ENCODE measurements at places on chromosomes 16 and 17. TPM values are rescaled to one million over a fixed set of nuclear protein-coding genes. Genes with fewer than 3 reads are reported as not detected.
A peak's percentile ranks its signal among the peaks of the same experiment; 100 is the strongest.

Gene ARHGAP44
- not detected for total RNA-seq

Gene C17orf50
- total RNA-seq: not detected

- no peak for DNase-seq
Observed at GRCh38 chr16:70496513-70496912, 26.8 kb downstream of the COG4 start.

DNA sequence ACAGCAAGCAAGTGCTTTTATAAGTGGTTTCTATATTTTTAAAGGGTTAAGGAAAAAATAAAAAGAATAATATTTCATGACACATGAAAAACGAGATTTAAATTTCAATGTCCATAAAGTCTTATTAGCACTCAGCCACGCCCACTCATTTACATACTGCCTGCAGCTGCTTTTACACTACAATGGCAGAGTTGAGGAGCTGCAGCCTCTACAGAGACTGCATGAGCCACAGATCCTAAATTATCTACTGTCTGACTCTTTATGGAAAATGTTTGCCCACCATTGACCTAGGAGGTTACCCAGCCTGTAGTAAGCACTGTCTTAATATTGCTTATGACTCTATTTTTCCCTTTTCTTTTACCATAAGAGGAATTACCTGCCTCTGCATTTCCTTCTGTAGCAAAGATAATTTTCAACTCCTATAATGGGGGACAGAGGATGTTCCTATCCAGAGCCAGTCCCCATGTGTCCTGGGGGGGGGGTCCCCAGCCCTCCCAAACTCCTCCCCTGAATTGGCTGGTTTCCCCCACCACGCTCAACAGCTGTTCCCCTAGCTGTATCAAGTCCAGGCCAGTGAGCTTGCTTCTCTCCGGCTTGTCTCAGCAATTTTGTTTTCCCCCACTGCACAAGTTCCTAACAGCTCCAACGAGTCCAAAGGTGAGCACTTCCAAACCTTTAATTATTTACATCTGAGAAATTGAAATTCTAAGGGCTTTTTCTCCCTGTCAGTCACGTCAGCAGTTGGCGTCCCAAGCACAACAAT is 139.4 kb upstream of the ERCC4 start:
- no peak for DNase-seq

- no peak for DNase-seq
Observed at GRCh38 chr17:44353672-44354331, 8.7 kb downstream of the GRN start.

GRCh38 chr16:11740567-11740966 is 2.1 kb downstream of the TXNDC11 start:
- no peak for DNase-seq

DNA sequence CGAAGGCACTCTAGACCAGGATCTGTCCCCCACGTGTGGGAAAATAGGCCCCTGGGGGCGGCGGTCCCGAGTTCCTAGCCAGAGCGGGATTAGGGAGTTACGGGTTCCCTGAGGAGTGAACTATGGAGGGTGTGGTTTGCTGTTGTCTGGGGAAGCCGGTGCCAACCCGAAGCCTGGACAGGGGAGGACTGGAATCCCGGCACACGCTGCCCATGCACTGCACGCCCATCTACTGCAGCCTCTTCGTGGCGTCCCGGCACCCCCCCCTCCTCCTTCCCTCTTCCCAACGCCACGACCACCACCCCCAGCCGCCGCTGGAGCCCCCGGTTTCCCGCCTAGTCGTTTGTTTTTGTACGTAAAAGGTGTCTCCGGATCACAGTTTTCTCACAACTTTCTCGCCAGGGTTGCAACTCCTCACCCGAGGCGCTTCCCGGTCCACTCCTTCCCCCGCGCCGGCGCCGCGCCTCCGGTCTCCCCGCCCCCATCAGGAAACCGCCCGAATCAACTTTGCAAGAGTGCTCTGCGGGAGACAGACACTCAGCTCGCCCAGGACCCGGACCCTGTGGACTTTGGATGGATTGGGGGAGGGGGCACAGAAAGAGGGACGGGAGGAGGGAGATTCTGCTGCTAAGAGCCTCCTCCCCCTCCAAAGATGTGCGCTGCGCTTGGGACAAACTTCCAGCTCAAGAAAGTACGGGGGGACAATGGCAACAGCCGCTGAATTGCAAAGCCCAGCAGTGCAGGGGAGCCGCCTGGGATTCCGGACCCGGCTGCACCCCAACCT is 1.4 kb upstream of the LHX1 start:
- no peak for DNase-seq

- DNase-seq: no peak
Observed at GRCh38 chr17:59456428-59456827, 109.0 kb upstream of the DHX40 start.

DNA sequence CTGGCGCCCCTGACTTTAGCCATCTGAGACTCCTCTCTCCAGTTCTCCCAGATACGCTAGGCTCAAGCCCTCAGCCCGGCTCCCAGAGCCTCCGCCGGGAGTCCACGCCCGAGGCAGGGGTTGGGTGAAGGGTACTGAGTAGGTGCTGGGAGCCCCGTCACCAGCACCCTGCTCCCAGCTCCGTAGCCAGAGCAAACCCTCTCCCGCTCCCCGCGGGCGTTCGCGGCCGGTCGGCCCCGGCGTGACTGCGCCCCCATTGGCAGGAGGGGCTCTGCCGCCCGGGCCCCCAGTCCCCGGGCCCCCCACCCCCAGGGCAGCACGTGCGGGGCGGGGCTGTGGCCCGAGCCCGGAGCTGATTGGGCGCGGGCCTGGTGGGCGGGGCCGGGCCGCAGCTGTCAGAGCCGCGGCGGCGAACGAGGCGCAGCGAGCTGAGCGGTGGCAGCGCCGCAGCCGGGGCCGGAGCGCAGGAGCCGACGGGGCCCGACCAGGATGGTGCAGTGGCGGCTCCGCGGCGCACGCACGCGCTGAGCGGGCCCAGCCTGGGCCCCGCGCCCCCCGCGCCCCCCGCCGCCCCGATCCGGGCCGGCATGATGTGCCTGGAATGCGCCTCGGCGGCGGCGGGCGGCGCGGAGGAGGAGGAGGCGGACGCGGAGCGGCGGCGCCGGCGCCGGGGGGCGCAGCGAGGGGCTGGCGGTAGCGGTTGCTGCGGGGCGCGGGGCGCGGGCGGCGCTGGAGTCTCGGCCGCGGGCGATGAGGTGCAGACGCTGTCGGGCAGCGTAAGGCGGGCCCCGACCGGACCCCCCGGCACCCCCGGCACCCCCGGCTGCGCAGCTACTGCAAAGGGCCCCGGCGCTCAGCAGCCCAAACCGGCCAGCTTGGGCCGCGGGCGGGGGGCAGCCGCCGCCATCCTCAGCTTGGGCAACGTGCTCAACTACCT is at the start of gene SPNS2:
Gene SPNS2 (plus strand): TSS at position 421 of the 937 bp plus-strand sequence. CDS start 167 bp downstream, at position 588.
- DNase-seq: peak; percentile 56

DNA sequence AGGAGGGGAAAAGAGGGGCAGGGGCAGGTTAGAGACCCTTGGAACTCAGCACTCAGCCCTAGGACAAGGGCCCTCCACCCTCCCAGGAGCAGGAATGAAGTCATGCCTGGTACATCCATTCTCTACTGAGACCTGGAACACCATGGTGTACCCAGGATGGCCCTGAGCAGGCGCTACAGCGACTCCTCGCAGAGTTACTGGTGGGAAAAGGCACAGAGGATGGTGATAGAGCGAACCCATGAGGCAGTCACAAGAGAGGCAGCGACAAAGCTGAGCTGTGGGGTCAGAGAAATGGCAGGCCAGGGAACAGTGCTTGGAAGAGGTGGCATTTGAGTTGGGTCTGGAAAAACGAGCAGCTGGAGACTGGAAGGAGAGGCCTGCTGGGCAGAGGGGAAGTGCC is 37.5 kb downstream of the SRCIN1 start:
- no peak for DNase-seq
